ENCODE measurements at places on chromosomes 1 and 21.

DNA sequence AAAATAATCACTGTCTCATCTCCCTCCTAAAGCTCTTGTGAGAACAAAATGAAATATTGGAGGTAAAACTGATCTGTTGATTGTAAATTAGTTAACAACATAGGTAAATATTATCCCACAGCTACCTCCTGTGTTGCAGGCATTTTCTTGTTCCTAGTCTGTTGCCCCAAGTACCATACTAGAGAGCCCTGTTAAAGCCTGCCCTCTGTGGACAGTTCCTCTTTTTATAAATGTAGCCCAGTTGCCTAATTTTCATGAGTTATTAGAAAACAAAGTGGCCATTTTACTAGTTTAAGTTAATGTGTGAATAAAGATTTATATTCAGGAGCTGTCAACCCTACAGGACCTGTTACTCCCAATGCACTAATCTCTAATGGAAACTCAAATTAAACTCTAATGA lies 180.0 kb upstream of the KCND3 start:
- no peak for DNase-seq

- no peak for DNase-seq
These were observed 77.0 kb upstream of the LRRC8D start for GRCh38 chr1:89743788-89744187.

DNA sequence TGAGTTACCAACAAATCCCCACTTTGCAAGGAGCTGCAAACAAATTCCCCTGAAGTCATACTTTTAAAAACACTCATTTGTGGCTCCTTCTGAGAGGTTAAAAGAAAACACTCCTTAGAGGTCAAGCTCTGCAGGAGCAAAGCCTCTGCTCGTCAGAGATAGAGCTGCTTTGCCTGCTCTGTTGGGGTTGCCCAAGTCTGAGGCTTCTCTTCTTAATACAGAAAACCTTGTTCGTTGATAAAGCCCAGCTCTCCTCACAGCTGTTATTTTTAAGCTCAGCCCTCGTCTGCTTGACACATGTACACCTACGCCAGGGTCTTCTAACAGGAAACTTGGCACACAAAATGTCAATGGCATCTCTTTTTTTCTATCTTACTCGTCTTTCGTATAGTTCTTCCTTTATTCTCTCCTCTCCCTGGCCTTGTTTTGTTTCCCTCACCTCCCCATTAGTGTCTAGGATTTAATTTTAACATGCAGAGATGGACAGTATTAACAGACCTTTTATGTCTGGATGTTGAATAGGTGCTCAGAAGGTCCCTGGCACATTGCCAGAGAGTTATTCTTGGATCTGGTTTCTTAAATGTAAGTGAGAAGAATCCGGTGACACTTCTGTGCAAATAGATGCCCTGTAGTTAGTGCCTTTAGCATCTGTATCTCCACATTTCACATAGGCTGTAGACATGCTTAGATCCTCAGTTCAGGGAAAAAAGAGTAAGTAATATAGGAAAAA lies 86.0 kb downstream of the LRRC53 start:
- DNase-seq: no peak

DNA sequence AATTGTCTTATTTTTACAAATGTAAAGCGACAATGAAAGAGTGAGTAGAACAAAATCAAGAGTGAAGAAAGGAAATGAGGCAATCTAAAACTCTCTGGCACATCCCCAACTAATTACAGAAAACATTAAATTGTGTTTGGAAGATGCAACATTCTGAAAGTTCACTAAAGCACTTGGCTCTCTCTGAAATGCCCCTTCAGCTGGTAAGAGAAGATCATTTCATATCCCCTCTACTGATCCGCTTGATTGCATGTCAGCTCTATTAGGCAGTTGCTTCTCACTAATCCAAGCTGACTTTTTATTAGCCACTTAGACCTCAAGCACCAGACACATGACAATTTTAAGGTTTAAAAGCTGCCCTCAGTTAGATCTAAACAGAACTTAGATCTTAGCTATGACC lies 262.8 kb upstream of the PRMT6 start:
- DNase-seq: no peak

GRCh38 chr1:201516511-201517127 lies 9.7 kb upstream of the CSRP1 start:
- no peak for DNase-seq

GRCh38 chr1:215115760-215116159 lies 33.2 kb downstream of the KCNK2 start:
- DNase-seq: no peak

- DNase-seq: no peak
These were observed 2.7 kb downstream of the DUSP10 start for GRCh38 chr1:221739018-221739676.

- DNase-seq: no peak
These were observed at the start of gene LRRC3 for GRCh38 chr21:44454747-44455523. TSS of gene LRRC3 (plus strand) at chr21:44455510. CDS start at chr21:44456645, 1,135 bp downstream.

GRCh38 chr1:23997812-23998211 lies 17.7 kb upstream of the SRSF10 start:
- no peak for DNase-seq

DNA sequence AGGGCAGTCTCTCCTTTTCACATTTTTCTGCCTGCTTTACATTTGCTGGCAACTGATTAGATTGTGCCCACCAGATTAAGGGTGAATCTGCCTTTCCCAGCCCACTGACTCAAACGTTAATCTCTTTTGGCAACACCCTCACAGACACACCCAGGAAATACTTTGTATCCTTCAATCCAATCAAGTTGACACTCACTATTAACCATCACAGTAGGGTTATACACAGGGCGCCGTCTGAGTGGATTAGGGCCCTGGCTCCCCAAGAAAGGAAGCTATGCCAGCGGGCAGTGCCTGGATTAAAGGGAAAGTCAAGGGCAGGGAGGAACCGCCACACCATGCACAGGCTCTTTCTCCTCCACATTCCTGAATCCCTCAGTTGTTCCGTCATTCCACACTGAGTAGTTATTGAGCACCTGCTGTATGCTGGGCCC lies 56.2 kb downstream of the EVA1C start:
- no peak for DNase-seq

- no peak for DNase-seq
These were observed 73.9 kb downstream of the ACTL8 start for GRCh38 chr1:17828991-17829390.

- DNase-seq: no peak
These were observed 2.8 kb downstream of the SELL start for GRCh38 chr1:169708647-169709046.

GRCh38 chr1:242602001-242602400 lies 77.5 kb upstream of the PLD5 start:
- DNase-seq: no peak

- DNase-seq: no peak
These were observed 84.8 kb downstream of the CAMTA1 start for GRCh38 chr1:6870086-6870485.

DNA sequence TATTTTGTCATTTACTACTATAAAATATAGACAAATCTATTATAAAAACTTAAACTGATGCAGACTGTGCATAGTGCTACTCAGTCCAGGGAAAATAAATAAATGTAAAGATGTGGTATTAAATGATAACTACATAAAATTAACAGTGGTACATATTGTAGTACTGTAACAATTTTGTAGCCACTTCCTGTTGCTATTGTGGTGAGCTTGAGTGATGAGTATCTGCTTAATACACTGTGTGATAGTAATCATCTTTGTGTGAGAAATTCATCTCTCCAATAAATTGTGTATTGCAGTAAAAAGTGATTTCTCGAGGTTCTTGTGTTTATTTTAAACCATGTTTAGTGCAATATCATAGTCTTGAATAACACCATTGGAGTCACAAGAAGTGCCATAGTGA lies 353.4 kb upstream of the ZRANB2 start:
- no peak for DNase-seq

DNA sequence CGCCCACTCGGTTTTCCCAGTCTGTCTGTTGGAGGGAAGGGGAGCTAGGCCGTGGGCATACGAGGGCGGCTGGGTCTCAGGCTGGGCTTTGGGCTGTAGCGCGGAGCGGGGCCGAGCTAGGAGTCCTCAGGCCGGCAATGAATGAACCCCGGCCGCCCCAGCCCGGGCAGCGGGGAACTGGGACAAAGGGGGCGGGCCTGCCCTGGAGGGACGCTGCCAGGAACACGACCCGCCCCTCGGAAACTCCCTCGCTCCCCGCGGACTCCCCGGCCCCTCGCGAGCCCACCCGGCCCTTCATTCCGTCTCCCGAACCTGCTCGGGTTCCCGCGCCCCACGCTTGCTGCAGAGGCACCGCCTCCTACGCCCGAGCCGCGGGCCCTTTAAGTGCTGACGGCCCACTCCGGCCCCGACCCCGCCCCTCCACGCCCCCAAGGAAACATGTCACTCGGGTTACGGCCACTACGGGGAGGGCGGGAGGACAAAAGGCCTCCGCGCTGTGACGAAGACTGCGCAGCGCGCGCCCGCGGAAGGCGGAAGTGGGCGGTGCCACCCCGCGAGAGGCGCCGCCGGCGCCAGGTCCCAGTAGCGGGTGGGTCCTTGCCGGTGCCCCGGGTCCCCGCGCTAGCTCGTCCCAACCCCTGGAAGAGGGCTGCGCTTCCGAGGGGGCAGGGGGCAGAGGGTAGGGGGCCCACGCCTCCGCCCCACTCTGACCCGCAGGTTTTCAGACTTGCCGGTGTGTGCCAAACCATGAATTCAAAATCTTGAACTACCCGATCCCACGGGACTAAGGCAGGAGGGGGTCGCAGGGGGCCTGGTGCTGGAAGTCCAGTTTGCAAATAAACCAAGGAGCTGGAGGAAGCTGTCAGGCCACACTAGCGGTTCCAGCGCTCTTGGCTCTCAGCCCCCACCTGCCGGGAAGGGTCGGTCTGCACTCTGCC lies at the start of gene GALE:
TSS of gene GALE (minus strand) at position 355 of the 938 bp plus-strand sequence. CDS start 1,747 bp downstream, outside the sequence.
- DNase-seq: peak; percentile 75

GRCh38 chr1:30522031-30523004 lies 201.1 kb downstream of the MATN1 start:
- DNase-seq: no peak

DNA sequence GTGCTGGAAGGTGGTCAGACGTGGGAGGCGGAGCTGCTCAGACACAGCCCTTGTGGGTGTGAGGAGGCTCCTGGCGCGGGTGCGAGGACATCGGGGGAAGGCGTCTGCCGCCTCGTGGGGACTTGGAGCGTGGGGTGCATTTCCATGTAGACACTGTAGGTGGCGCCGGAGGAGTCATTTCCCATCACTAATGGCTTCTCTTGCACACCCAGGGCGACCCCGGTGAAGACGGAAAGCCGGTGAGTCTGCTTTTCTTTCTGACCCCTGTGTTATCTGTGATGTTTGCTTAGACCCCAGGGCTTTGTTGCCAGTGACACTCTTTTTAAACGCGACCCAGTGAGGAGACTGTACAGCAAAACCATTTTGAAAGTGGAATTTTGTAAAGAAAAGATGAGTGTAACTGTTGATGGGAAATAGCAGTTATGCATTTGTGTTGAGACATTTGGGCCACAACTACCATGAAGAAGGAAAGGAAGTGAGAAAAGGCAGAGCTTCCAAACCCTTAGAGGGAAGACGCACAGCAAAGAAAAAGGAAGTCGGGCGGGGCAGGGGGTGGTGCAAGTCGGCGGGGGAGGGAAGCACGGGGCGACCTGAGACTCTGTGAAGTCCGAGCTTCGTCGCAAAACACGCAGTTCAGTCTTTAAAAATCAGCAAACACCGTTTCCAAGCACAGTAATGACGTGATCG lies 64.0 kb downstream of the SLC19A1 start:
- no peak for DNase-seq

DNA sequence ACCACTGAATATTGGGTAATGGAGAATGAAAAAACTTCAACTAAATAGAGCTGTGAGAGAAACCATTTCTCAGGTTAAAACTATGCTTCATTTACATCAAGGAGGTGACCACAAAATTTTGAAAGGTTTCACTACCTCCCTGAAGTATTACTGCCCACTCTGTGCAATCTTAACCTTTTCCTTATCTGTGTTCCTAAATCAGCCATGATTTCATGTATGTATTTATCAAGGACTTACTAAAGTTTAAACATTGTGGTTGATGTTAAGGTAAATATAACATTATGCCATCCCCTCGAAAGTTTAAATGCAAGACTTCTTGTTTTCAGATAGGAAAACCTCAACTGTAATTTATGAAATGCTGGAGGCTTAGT lies 84.4 kb downstream of the CLEC20A start:
- DNase-seq: no peak

DNA sequence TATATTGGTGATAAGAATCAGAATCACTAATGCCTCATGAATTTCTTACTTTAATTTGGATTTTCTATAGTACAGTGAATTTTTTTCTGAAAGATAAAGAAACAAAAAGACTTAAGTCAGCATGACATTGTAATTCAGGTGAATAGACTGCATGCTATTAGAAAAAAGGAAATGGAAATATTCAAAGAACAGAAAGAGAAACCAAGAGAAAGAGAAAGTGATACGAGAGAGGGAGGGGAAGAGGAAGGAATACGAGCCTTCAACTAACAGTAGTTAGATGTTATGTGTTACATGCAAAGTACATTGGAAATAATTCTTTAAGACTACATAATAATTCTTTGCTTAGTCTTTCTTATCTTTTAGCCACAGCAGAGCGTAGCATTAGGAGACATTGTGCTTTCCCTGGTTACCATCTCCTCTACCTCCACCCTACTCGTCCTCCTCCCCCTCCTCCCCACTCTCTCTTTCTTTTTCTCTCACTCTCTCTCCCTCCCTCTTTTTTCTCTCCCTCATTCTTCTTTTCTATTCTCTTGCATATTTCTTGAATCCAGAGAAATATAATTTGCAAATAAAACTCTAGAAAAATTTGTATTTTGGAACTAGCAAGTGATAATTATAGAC lies 46.4 kb upstream of the ADGRL4 start:
- DNase-seq: no peak

DNA sequence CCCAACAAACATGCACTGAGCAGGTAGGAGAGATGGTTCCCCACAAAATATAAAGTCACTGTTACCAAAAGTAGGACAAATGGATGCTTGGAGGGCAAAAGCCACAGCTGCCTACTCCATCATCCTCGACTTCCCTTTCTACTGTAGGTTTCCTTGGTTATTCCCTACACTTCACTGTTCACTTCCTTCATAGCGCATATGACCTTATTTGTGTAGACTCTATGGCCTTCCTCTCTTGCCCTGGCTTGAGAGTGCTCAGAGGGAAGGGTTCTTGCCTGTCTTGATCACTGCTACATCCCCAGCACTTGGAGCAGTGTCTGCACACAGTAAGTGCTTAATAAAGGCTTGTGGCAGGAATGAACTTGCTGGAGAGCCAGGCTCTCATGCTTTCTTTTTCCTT lies 14.6 kb upstream of the TRNP1 start:
- DNase-seq: no peak

DNA sequence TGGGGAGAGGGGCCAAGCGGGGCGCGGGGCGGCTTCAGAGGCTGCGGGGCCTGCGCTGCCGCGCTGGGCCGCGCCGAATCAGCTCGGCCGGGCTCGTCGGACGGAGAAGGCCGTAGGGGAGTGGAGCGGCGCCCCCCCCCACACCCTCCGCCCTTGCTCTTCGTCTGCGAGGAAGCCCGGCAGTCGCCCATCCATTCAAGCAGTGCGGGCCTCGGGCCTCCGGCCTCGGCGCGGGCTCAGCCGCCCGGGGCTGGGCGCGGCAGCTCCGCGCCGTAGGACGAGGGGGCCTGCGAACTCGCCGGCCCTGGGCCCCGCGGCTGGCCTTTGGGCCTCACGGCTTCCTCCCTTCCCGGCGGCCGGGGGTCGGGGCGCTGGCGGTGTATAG lies 564 bp downstream of the CTPS1 start:
- DNase-seq: no peak

Data from brain pericyte (primary cell).